ENCODE measurements at places on chromosomes 5 and 9.

- DNase-seq, result no peak
These were observed 51.3 kb downstream of the ARHGEF37 start for GRCh38 chr5:149632311-149633251.

DNA sequence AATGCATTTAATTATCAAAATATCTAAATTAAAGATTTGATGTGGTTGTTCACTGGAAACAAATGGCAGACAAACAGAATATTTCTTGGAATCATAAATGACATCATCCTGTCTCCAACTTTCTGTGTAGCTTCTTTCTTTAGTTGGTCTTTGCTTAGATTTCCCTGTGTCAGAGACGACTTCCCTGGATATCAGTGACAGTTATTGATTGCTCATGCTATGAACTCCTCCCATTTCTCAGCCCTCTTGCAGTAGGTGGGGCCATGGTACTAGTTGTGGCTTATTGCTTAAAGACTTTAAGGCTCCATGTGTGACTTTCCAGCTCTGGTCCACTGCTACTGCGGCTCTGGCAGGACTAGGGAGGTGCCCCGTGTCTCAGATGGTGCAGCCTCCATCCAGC lies 592.6 kb downstream of the MTRR start:
- no peak for DNase-seq

GRCh38 chr5:112138526-112138925 lies 280.6 kb downstream of the EPB41L4A start:
- DNase-seq, result no peak

DNA sequence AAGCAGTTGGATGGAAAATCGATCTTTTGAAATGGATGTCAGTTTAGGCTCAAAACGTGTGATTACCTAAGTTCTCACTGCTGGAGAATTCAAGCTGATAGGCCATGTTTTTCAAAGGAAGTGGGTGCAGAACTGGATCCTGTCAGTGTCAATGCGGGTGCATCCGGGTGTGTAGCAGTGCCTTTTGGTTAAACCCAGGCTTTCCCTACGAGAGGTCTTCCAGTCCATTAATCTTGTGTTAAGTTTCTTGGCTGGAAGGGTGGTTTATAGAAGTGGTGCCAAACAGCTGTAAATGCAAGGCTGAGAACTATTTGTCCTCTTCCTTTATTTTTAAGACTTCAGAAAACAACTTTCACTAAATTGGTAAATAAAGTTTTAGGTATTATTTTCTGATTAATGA lies 71.9 kb downstream of the DAPK1 start:
- no peak for DNase-seq

DNA sequence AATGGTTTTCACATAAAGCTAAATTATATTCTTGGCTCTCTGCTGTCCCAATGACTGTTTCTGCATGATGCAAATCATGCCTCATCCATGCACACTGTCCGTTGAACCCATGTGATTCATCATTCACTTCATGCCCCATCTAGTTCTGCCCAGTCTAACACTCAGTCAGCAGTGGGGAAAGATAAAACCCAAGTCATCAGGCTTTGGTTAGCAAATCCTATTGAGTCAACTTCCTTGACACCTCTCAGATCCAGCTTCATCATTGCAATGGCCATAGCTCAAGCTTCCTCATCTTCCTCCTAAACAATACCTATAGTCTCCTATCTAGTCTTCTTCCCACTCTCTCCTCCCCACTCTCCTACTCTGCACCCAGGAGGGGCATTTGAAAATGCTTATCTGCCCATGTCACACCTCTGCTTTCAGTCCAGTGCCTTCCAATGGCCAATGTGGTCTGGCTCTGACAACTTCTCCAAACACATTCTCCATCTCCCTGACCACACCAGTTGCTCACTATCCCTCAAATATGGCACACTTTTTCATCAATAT lies 266.0 kb upstream of the TRIM32 start:
- DNase-seq, result no peak

GRCh38 chr5:128706269-128706668 lies 168.2 kb upstream of the FBN2 start:
- no peak for DNase-seq

DNA sequence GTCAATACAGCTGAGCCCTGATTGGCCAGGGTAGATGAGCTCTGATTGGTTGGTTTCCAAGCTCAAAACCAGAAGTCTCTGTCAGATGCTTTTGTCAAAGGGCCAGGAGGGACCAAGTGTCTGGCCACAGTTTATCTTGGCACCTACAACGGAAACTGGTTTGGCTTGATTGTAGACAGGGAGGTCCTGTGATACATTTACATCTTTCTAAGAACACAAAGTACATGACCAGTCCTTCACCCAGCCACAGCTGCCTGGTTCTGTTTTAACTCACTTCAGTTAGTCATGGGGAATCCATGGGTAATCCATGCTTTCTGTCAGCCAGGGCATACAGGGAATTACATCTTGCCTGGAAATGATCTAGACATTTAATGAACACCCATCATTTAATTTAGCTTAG lies 171.2 kb downstream of the SLC12A2 start:
- DNase-seq, result no peak

DNA sequence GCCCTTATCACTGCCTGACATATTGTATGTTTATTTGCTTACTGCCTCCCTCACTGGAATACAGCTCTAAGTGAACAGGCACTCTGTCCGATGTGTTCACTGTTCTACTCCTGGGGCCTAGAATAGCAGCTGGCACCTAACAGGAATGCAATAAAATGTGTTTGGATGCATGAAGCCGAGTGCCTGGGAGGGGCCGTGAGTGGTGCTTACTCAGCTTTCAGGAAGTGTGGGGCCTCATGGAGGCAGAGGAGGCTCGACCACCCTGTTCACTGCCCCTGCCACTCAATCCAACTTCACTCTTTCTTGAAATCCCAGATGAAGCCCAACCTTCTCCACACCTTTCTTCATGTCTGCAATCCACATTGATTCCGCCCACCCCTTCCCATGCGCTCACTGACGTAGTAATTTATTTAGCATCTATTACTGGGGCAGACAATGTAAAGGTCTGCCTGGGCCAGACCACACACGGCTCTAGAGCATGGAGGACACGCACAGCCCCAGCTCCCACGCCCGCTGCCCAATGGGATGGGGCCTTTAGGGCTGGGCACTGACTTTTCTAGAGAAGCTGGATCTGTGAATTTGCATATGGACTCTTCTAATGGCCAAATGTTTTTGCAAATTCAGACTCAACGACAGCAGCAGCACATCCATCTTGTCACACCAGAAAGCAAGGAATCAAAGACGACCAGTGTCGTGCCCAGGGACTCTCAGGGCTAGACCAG lies 21.3 kb downstream of the TBC1D9B start:
- no peak for DNase-seq

GRCh38 chr5:57817001-57817453 lies 334.4 kb upstream of the ACTBL2 start:
- DNase-seq, result no peak

- DNase-seq, result no peak
These were observed 12.7 kb downstream of the ABLIM3 start for GRCh38 chr5:149153751-149154610.

- no peak for DNase-seq
These were observed 123.9 kb upstream of the HAPLN1 start for GRCh38 chr5:83844449-83845068.

- no peak for DNase-seq
These were observed 130.6 kb downstream of the FBXO38 start for GRCh38 chr5:148514344-148514743.

DNA sequence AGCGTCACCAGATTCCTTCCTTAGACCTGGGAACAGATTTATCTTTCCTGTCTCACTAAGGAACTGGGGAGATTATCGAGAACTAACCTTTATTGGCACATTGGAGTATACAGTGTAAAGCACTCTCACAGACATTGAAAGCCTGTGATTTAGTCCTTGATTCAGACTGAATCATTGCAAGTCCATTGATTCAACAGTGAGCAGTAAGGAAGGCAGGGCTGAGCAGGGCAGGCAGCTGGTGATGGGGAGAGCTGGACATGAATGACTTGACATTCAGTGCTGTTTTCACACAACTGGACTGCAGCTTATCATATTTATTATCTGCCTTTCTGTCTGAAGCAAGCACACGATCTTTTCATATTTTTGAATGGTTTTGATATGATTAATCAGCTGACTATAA lies 16.2 kb downstream of the ISOC1 start:
- no peak for DNase-seq

DNA sequence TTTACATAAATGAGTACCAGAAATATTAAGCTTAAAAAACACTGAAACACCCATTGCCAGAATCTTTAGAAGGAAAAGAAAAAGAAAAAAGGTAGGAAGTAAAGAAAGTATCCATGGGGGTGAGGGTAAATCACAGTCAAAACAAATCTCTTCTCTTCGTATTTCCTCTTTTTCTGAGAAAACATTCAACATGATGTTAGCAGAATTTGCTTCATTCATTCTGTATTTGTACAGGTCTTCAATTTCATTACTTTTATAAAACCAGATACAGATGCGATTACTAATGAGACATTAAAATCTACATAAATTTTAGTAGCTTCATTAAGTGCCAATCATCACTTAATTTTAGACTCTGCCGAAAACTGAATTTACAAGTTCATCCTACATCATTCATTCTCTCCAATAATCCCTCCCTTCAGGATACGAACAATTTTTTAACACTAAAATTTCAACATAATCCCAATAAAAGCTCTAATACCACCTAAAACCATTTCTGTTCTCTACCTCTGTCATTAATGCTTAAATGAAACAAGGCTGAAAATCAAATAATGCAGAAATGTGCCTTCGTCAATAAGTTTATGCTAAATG lies 7.0 kb downstream of the NR3C1 start:
- no peak for DNase-seq

GRCh38 chr5:36214436-36214835 lies 27.3 kb downstream of the NADK2 start:
- DNase-seq, result no peak

DNA sequence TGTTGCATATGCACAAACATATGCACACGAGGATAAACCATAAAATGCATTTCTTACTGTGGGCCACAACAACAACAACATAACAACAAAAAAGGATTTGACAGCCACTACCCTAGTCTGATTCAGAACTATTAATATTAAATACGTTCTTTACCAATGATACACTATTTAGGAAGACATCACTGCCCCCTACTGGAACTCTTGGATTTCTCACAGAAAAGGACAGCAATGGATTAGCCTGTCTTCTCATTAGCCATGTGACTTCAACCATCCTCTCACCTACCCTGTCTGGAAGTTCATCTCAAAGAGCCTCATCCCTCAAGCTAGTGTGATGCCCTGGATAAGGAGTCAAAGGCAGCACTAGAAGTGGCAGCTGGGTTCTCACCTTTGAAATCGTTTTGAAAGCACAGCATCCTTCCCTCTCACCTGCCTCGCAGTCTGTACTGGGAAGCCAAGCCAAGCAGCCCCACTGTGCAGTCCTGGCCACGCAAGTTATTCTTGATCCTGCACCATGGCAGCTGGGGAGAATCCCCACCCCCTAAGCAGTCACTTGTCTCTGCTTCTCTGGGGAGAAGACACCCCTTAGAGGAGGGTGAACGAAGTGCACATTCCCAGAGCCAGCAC lies 64.6 kb downstream of the SH3TC2 start:
- peak; percentile 55 for DNase-seq

GRCh38 chr5:125484742-125485641 lies 738.6 kb upstream of the ZNF608 start:
- no peak for DNase-seq

GRCh38 chr9:82091100-82091499 lies 102.5 kb downstream of the SPATA31D1 start:
- DNase-seq, result no peak

- no peak for DNase-seq
These were observed 189.2 kb upstream of the NR3C1 start for GRCh38 chr5:143592648-143593047.

- no peak for DNase-seq
These were observed 52.8 kb downstream of the RICTOR start for GRCh38 chr5:39021413-39021812.

DNA sequence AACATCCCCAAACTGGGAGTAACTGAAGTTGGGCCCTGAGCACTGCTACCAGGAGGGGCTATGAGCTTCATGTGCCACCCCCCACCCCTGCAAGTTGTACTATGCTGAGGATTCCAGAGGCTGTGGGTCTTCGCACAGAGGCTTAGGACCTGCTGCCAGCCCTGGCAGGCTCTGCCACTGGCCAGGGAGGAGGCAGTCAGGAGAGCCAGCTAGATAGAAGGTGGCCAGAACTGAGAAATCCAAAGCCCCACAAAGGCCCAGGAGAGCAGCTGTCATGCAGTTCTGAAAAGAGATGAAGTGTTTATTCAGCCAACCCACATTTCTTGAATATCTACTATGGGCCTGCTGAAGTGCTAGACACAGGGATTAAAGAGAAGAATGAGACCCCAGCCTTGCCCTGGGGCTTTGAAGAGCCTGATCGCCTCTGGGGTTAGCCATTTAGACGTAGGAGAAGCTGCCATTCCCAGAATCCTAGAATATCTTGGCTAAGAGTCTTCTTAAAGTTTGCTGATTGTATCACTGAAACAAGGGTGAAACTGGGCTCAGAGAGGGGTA lies 1.4 kb downstream of the ALAD start:
- no peak for DNase-seq

- no peak for DNase-seq
These were observed 48.5 kb downstream of the ST8SIA4 start for GRCh38 chr5:100854591-100854990.

DNA sequence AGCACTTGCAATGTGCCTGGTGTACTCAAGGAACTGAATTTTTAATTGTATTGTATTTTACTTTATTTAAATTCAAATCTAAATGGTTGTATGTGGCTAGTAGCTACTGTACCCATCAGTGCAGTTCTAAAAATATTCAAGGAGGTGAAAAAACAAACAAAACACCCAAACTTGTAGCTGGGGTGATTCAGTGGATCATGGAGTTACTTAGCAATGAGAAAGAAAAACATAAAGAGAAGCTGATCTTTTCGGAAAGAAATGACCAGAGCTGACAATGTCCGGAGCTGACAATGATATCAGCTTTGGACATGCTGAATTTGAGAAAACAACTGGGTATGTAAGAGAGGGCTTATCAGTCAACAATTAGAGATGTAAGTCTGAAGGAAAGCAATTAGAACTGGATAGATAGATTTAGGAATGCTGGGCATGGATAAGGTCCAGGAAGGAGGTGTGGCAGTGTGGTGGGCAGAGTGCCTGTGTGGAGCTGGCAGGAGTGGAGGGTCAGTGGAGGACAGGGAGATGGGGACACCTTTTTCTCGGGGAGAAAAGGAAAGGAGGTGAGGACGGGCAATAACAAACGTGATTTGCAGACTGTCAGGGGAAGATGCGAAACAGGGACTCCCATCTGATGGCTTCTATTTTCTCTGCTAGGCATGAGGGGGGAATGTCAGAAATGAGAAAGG lies 113.2 kb downstream of the DCP2 start:
- DNase-seq, result no peak
